Naive thymus-derived CD4-positive, alpha-beta T cell (primary cell): ENCODE measurements at places on chromosomes 5 and 9.

DNA sequence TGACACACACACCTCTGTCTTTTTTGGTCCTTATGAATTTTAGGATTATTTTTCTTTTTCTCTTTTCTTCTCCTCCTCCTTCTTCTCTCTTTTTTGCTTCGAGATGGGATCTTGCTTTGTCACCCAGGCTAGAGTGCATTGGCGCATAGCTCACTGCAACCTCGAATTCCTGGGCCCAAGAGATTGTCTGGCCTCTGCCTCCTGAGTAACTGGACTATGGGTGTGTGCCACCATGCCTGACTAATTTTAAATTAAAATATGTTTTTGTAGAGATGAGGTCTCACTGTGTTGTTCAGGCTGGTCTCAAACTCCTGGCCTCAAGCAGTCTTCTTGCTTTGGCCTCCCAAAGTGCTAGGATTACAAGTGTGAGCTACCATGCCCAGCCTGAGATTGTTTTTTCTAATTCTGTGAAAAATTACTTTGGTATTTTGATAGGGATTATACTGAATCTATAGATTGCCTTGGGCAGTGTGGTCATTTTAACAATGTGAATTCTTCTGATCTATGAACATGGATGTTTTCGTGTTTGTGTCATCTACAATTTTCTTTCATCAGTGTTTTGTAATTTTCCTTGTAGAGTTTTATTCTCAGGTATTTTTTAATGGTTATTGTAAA lies 7.7 kb downstream of the AHRR start:
- no peaks in the 10 kb centered on the region for H3K27me3 ChIP-seq
- no peak overlapping the region for H3K27ac ChIP-seq
- no peaks in the 10 kb centered on the region for H3K4me1 ChIP-seq
- no peak for DNase-seq
- no peak overlapping the region for H3K4me3 ChIP-seq

DNA sequence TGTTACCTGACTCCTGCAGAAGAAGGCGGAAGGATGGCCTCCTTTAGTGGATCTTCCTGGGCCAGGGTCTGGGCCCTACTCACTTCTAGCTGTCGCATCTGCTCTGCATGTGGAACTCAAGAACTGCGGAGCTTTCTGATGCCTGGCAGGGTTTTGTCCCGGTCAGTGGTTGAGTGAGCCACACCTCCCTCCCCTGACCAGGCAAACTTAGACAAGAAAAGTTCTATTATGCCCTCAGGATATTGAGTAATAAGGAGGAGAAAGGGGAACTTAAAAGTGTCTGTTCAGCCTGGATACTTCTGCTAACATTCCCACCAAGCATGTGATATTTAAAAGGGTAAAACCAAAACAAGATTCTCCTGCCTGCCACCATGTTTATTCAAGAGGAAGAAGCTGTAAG lies at the start of gene FYB1:
Gene FYB1 (minus strand): TSS at position 127 of the 400 bp plus-strand sequence. CDS start 16,603 bp downstream, outside the sequence.
- H3K4me3 ChIP-seq, result no peak within 1 kb of the TSS
- H3K36me3 ChIP-seq, result no peaks in the 10 kb centered on the region
- no peak for DNase-seq
- no peaks in the 10 kb centered on the region for H3K27me3 ChIP-seq
- H3K27ac ChIP-seq, result peak within 1 kb of the TSS; percentile 43

- H3K27me3 ChIP-seq, result no peaks in the 10 kb centered on the region
- no peak for DNase-seq
- no peaks in the 10 kb centered on the region for H3K36me3 ChIP-seq
- H3K4me3 ChIP-seq, result no peak overlapping the region
These were observed 128.6 kb downstream of the ASTN2 start for GRCh38 chr9:117286245-117286644.

DNA sequence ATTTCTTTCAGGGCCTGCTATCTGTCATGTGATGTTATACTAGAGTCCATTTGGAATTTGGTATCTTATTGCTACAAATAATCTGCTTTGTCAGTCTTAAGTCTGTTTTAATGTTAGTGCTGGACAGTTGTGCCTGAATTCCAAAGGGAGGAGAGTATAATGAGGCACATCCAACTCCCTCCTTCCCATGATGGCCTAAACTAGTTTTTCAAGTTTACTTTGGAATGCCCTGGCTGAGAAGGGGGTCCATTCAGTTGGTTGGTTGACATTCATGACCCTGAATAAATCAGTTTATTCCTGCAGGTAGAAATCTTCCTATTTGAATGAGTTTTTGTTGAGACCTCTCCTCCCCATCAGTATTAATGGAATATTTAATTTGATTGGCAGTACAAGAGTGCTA lies 9.4 kb upstream of the LRRTM2 start:
- no peaks in the 10 kb centered on the region for H3K36me3 ChIP-seq
- no peak overlapping the region for H3K4me3 ChIP-seq
- DNase-seq, result no peak
- no peak overlapping the region for H3K27ac ChIP-seq

DNA sequence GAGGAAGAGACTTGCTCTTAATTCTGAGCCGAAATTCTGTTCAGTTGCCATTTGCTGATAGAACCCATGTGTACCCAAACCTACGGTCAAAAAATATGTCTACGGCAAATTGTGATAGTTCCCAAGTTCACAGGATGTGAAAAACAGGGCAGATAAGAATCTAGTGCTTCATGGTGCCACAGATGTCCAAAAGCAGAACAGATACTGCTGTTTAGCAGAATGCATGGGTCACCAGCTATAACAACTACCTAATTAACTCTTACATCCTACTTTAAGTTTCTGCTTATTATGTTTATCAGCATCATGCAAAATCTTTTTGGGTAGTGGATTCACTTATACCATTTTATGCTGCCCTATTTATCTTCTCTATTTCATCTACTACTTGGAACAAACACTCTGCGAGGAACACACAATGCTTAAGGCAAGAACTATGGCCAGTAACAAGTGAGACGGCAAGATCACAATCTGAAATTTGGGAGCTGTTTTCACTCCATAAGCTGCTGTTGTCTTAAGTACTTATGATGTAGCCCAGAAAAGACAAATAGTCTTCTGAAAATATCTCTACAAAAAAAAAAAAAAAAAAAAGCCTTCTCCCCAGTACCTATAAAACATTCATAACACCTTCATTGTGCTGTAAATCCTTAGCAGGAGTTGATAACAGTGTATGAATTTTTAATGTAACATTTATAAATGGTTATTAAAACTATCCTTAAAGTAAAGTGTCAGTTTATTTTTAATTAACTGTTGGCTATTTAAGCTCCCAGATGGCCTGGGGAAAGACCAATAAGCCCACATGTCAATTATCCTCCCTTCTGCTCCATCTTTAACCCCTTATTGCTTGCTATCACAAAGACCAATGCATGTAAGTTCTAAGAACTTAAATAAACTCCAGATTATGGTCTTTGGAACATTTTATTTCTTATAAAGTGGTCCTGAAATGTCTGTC lies 232.3 kb downstream of the TLR4 start:
- DNase-seq, result no peak
- no peak overlapping the region for H3K4me3 ChIP-seq
- no peaks in the 10 kb centered on the region for H3K4me1 ChIP-seq

GRCh38 chr9:34983209-34983608 lies 6.3 kb upstream of the DNAJB5 start:
- peaks cover 59% of the 10 kb centered on the region for H3K4me1 ChIP-seq
- no peaks in the 10 kb centered on the region for H3K36me3 ChIP-seq
- peak; percentile 51 for DNase-seq
- H3K27me3 ChIP-seq, result no peaks in the 10 kb centered on the region
- H3K4me3 ChIP-seq, result no peak overlapping the region

- DNase-seq, result no peak
- H3K27ac ChIP-seq, result no peak overlapping the region
- H3K36me3 ChIP-seq, result no peaks in the 10 kb centered on the region
These were observed 18.0 kb downstream of the RXRA start for GRCh38 chr9:134344068-134344799.
